ENCODE measurements at places on chromosomes 5 and 9.

GRCh38 chr5:172545291-172545801 is 91.0 kb upstream of the SH3PXD2B start:
- H3K27me3 ChIP-seq: no peaks in the 10 kb centered on the region
- DNase-seq: no peak
- no peaks in the 10 kb centered on the region for H3K36me3 ChIP-seq
- no peak overlapping the region for H3K4me3 ChIP-seq
- no peak overlapping the region for H3K27ac ChIP-seq
- no peaks in the 10 kb centered on the region for H3K4me1 ChIP-seq

DNA sequence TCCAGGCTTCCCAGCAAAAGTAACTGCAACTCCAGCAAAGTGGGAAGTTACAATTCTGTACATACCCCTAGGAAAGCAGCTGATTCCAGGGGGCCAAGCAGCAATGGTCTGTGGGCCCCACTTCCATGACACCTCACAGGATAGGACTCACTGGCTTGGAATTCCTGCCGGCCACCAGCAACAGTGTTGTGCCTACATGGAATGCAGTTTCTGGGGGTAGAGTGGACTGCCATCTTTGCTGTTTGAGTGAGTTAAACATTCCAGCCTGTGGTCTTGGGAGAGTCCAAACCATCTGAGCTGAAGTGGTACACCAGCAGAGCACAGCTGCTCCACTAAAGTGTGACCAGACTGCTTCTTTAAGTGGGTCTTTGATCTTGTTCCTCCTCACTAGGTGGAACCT is 13.4 kb upstream of the FBN2 start:
- DNase-seq: no peak
- no peaks in the 10 kb centered on the region for H3K36me3 ChIP-seq
- H3K27ac ChIP-seq: no peak overlapping the region
- no peaks in the 10 kb centered on the region for H3K4me1 ChIP-seq
- H3K27me3 ChIP-seq: no peaks in the 10 kb centered on the region

- H3K36me3 ChIP-seq: no peaks in the 10 kb centered on the region
- H3K4me3 ChIP-seq: no peak overlapping the region
- no peaks in the 10 kb centered on the region for H3K27me3 ChIP-seq
- no peaks in the 10 kb centered on the region for H3K4me1 ChIP-seq
- DNase-seq: no peak
- H3K27ac ChIP-seq: no peak overlapping the region
Measured at GRCh38 chr9:101225271-101225670, 159.5 kb downstream of the BAAT start.

DNA sequence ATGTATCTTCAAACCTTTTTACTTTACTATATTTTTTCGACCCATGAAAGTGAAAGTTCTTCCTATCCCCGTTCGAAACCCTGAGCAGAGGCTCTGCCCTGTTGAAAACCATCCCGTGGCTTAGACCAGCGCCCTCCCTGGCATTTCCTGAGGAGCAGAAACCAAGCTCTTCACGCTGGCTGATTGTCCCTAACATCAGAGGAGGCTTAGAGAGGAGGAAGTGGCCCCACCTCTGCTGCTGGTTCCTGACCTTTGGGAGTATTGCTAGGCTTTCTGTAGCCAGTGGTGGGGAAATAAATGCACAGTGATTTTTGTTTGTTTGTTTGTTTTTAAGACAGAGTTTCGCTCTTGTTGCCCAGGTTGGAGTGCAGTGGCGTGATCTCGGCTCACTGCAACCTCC is 4.2 kb upstream of the PTGES start:
- H3K27me3 ChIP-seq: no peaks in the 10 kb centered on the region
- peaks cover 13% of the 10 kb centered on the region for H3K4me1 ChIP-seq
- H3K4me3 ChIP-seq: no peak overlapping the region

DNA sequence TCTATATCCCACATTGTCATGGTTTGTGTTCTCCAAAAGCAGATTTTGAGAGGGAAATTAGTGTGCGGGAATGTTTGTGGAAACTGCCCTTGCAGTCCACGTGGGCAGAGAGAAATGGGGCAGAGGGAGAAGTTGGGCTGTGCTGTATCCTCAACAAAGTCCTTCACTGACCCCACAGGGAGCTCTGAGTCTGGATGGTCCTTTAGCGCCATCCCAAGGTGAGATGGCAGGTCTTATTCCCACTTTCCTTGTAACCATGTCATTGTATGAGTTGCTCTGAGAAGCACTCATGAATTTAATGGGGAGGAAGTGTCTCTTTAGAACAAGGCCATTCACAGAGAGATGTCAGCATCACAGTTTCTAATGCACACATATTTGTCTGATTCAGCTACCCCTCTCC is 127.1 kb downstream of the ANKRD18B start:
- H3K27me3 ChIP-seq: peaks cover 3% of the 10 kb centered on the region
- no peak for DNase-seq
- H3K27ac ChIP-seq: no peak overlapping the region

DNA sequence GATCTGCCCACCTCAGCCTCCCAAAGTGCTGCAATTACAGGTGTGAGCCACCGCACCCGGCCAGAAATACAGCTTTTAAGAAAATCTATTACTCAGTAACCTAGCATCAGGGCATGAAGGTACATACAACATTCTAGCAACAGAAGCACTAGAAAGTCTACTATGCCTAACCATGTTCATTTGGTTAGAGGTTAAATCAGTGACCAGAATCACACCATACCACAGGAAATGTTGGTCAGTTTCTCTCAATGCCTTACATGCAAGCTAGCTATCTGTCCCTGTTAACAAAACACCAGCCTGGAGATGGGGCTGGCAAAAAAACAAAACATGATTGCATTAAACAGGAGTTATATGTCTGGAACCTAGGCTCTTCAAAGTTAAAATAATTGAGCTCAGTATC is 104.1 kb downstream of the STRBP start:
- no peaks in the 10 kb centered on the region for H3K27me3 ChIP-seq
- H3K27ac ChIP-seq: peak overlapping the region; percentile 43
- DNase-seq: no peak
- no peak overlapping the region for H3K4me3 ChIP-seq

- no peaks in the 10 kb centered on the region for H3K27me3 ChIP-seq
- H3K36me3 ChIP-seq: no peaks in the 10 kb centered on the region
- no peak overlapping the region for H3K27ac ChIP-seq
- no peaks in the 10 kb centered on the region for H3K4me1 ChIP-seq
Measured at GRCh38 chr9:131310833-131311554, 21.5 kb downstream of the PLPP7 start.

GRCh38 chr5:179267071-179267670 is 78.1 kb downstream of the ADAMTS2 start:
- no peaks in the 10 kb centered on the region for H3K4me1 ChIP-seq
- H3K36me3 ChIP-seq: no peaks in the 10 kb centered on the region
- no peak overlapping the region for H3K4me3 ChIP-seq
- H3K27ac ChIP-seq: peak overlapping the region; percentile 88
- H3K27me3 ChIP-seq: no peaks in the 10 kb centered on the region
- DNase-seq: peak; percentile 47

- peak overlapping the region; percentile 48 for H3K4me3 ChIP-seq
- H3K27ac ChIP-seq: peak overlapping the region; percentile 63
- no peaks in the 10 kb centered on the region for H3K36me3 ChIP-seq
Measured at GRCh38 chr9:85522459-85523092, 219.2 kb downstream of the AGTPBP1 start.

- no peaks in the 10 kb centered on the region for H3K36me3 ChIP-seq
- H3K27me3 ChIP-seq: no peaks in the 10 kb centered on the region
- H3K27ac ChIP-seq: no peak overlapping the region
- DNase-seq: no peak
- H3K4me3 ChIP-seq: peak overlapping the region; percentile 28
Measured at GRCh38 chr9:91771027-91771426, 179.0 kb downstream of the ROR2 start.

DNA sequence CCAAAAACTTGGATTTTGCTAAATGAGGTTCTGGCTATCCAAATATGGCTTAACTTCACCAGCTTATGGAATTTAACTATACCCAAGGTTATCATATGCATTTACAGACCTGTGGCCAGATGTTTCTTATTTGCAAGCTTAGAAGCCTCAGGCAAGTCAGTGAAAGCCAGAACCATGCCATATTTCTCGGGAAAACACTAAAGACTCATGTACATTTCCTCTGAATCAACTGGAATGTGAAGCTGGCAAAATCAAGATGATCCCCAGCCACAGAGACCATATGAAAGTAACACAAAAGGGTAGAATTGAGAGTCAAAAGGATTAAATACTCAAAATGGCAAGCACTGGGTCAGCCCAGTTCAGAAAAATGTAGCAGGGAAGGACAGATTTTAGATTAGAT is 76.4 kb upstream of the SLC1A1 start:
- H3K4me1 ChIP-seq: no peaks in the 10 kb centered on the region
- no peak for DNase-seq
- H3K27ac ChIP-seq: no peak overlapping the region
- no peaks in the 10 kb centered on the region for H3K27me3 ChIP-seq
- no peak overlapping the region for H3K4me3 ChIP-seq

DNA sequence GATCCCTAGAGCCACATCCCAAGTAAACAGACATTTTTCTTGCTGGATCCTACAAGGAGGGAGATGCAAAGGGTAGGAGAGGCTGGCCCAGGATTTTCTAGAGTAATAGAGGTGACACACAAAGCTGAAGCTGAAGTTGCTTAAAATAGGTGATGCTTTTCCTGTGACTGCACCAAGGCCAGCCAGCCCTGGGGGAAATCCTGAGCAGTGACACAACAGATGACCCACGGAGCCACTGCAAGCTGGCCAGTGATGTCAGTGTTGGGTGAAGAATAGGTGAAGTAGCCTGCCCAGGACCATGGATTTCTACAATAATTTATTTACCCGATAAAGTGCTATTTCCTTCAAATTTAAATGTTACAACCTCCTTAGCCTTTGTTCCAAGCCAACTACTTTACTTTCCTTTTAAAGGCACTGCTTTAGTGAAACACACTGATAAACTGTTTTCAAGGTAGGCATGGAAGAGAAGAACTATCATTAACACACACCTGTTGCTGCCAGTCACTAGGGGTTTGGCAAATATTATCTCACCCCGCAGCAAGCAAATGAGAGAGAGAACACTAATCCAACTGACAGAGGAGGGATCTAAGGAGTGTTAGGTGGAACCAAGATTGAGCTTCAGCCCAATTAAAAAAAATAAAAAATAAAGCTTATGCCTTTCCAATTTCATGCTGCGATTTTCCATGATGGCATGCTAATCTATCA is 123.5 kb downstream of the CTNND2 start:
- H3K36me3 ChIP-seq: no peaks in the 10 kb centered on the region
- no peaks in the 10 kb centered on the region for H3K27me3 ChIP-seq
- H3K27ac ChIP-seq: no peak overlapping the region

- no peak for DNase-seq
- no peaks in the 10 kb centered on the region for H3K4me1 ChIP-seq
- H3K27me3 ChIP-seq: no peaks in the 10 kb centered on the region
- no peak overlapping the region for H3K4me3 ChIP-seq
- H3K27ac ChIP-seq: no peak overlapping the region
Measured at GRCh38 chr5:166618526-166618925, 1672.9 kb upstream of the WWC1 start.

- H3K4me3 ChIP-seq: no peak overlapping the region
- DNase-seq: no peak
- H3K4me1 ChIP-seq: no peaks in the 10 kb centered on the region
- no peaks in the 10 kb centered on the region for H3K27me3 ChIP-seq
Measured at GRCh38 chr5:126460977-126461376, 37.8 kb downstream of the GRAMD2B start.

DNA sequence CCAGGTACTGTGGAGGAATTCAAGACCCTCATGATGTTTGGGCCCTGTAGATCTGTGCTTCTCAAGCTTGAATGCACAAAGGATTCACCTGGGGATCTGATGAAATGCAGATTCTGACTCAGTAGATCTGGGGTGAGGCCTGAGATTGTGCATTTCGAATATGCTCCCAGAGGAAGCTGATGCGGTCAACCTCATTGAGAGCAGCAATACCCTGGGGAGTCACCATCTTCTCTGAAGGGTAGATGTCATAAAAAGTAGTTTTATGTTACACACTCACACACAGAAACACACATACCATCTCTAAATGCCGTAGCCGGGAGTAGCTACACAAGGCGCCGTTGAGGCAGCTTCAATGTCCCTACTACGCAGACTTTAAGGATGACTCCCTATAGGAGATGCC is 55.8 kb upstream of the CPEB4 start:
- DNase-seq: no peak
- H3K36me3 ChIP-seq: no peaks in the 10 kb centered on the region
- H3K4me3 ChIP-seq: no peak overlapping the region
- H3K27me3 ChIP-seq: no peaks in the 10 kb centered on the region
- H3K27ac ChIP-seq: no peak overlapping the region

GRCh38 chr9:124794902-124795491 is 18.1 kb downstream of the OLFML2A start:
- H3K27ac ChIP-seq: peak overlapping the region; percentile 74
- no peaks in the 10 kb centered on the region for H3K27me3 ChIP-seq
- no peak for DNase-seq
- no peaks in the 10 kb centered on the region for H3K36me3 ChIP-seq
- H3K4me1 ChIP-seq: no peaks in the 10 kb centered on the region
- no peak overlapping the region for H3K4me3 ChIP-seq

DNA sequence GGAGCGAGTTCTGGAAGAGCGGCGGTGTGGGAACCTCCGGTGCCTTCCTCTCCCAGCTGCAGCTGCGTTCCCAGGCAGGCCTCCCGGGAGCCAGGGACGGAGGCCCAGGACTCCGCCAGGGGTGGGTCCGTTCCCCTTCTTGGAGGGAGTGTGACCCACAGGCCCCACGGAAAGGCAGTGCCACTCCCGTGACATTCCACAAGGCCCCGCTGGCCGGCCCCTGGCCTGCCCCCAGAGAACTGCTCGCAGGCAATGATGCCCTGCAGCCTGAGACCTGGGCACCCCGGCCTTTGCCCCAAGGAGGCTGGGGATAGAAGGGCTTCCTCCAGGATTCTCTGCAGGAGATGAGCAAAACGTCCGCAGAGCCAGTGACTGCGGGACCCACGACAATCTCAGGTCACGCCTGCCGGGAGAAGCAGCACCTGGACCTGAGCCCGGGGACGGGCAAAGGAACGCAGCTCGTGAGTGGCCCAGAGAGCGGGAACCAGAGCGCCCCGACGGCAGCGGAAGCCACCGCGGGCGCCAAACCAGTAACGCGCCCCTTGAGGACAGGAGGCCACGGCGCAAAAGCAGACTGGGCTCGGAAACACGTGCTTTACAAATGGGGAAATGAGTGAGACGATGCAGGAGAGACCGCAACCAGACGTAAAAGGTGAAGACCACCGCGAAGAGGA is 9.3 kb downstream of the OBP2B start:
- peak overlapping the region; percentile 55 for H3K4me3 ChIP-seq
- H3K27ac ChIP-seq: peak overlapping the region; percentile 67
- DNase-seq: no peak
- H3K36me3 ChIP-seq: no peaks in the 10 kb centered on the region
- no peaks in the 10 kb centered on the region for H3K27me3 ChIP-seq

- H3K4me3 ChIP-seq: peak overlapping the region; percentile 26
- H3K36me3 ChIP-seq: no peaks in the 10 kb centered on the region
- no peak overlapping the region for H3K27ac ChIP-seq
- no peaks in the 10 kb centered on the region for H3K4me1 ChIP-seq
- H3K27me3 ChIP-seq: no peaks in the 10 kb centered on the region
Measured at GRCh38 chr9:125758986-125759763, 12.0 kb downstream of the PBX3 start.
